ENCODE measurements at places on chromosomes 3 and 15.
A peak's percentile ranks its signal among the peaks of the same experiment; 100 is the strongest.

DNA sequence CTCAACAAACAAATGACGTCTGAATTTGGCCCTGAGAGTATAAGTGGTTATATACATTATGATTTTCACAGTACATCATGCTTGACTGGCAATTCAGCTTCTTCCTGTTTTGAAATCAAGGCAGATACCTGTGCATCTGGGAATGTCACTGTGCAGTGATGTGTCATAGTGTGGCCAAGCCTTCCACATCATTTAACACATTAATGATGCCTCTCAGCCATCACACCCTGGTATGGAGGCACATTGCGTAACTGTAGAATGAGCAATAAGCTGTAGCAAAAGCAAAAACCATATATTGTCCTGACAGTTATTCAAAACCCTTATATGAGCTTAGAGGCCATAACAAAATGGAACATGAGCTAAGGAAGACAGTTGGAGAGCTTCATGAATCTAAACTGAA lies 246.0 kb downstream of the EPHA3 start:
- DNase-seq, result no peak

DNA sequence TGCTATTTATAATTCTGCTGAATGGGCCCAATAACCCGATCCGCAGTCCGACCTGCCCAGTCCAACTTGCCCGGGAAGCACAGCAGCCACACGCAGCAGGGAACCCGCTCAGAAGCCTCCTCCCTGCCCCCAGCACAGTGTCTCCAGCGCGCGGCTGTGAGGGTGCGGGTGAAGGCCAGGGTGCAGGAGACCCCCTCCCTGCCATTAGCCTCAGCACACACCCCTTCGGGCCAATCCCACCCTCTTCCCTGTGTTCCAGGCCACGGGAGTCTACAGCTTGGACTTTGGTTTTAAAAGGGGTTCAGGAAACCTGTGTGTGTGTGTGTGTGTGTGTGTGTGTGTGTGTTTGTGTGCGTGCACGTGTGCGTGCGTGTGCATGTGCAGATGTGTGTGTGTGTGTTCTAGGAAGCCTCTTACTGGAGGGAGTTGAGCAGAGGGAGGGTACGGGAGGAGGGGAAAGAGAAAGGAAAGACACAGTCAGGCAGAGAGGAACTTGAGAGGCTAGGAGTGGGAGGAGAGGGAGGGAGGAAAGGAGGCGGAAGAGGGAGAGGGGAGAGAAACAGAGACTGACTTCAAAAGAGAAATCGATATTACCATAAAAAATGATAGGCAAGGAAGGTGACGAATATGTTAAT lies 34.2 kb downstream of the ATP2B2 start:
- DNase-seq, result no peak

DNA sequence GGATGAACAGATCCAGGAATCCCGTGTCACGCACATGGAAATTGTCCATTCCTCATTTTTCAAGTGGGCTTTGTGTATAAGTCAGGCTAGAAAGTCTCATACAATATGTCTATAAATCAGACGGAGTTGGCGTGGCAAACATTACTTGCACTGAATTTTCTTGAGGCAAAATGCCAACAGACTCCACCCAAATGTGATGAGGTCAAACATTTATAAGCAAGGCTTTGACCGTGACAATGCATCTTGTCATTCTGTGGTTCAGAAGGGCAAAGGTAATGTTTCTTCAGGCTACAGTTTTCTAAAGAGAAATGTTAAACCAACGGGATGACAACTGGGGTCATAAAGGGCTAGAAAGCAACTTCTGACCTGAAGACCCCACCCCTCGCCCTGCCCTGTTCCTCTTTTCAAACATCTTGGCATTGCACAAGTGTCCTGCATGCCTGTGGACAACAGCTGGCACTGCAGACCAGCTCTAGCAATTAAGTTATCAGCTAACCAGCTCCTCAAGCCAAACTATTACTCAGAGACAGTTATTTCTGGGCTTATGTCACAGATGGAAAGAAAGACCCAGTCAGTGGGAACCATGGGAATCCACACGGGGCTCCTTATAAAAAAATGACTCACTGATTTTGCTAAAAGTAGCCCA lies 36.5 kb upstream of the SPTBN5 start:
- peak; percentile 94 for DNase-seq

DNA sequence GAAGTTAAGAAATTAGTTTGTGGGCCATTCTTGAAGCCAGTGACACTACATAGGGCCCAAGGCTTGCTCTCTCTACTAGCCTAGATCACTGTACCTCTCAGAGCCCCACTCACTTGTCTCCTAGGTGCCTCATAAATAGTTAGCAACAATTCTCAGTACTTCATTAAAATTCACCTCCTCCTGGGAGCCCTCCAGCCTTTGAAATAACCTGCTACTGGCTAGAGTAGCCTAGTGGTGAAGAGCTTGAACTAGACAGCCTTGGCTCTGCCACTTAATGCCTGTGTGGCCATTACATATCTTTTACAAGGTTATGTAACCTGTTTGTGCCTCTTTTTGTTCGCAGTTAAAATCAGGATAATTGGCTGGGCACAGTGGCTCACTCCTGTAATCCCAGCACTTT lies 89.3 kb downstream of the UBE2E2 start:
- DNase-seq, result no peak

GRCh38 chr3:140292170-140292569 lies 357.2 kb downstream of the CLSTN2 start:
- no peak for DNase-seq

DNA sequence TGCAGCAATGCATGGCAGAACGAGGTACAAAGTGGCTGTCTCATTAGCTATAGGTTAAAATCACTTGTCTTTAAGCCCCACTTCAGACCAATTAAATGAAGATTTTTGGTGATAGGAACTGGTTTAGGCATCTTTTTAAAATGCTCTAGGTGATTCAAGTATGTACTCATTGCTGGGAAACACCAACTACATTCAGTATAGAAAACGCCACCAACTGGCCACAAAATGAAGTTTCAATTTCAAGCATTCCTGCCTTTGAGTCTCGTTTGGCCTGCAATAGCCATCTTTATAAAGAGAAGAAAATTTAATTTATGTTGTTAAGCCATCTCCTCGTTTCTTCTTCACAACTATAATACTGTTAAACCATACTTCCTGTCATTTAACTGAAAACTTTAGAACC lies 587.9 kb downstream of the GBE1 start:
- DNase-seq, result no peak

DNA sequence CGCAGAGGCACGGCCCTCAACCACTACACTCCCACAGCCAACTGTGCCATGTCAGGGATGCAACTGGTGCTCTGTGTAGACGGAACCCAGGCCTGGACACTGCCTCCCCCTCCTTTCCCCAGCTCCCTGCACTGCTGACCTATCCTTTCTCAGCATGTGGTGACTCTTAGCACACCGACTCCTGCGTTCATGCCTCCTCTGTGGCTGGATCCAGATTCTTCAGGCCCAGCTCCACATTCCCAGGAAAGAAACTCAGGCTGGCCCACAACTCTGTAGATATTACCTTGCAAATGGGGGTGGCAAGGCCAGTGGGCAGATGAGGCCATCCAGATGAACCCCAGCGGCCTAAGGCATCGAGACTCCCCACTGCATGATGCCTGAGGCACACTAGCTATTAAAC lies 272.7 kb downstream of the OCA2 start:
- no peak for DNase-seq

- DNase-seq, result no peak
Measured at GRCh38 chr3:63862804-63863149, 828 bp downstream of the THOC7 start.

DNA sequence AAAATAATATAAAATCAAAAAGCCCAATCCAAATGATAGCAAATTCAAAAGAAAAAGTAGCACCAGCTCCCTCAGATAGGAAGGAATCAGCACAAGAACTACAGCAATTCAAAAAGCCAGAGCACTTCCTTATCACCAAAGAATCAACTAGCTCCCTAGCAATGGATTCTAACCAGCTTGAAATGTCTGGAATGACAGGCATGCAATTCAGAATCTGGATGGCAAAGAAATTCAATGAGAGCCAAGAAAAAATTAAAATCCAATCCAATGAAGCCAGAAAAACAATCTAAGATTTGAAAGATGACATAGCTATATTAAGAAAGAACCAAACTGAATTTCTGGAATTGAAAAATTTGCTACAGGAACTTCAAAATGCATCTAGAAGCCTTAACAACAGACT lies 1334.4 kb upstream of the ALCAM start:
- no peak for DNase-seq

- no peak for DNase-seq
Measured at GRCh38 chr15:90082140-90082715, 20.0 kb downstream of the IDH2 start.

- DNase-seq, result no peak
Measured at GRCh38 chr3:149077628-149078027, 8.7 kb downstream of the HLTF start.

DNA sequence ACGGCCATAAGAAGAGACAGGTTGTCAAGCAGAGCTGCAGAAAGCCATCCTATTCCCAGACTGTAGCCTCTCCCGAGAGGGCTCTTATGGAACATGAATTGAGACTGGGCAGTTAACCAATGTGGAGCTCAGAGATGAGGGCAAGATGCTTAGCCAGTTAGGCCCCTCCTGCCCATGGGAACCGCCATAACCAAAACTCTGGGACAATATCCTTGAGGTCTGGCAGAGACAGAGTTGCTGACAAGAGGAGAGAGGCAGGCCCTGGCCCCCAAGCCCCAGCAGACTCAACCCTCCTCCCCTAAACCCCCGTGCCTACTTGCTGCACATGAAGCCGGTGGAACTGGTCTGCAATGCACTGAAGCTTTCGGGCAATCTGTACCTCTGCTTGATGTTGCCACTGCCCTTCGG lies 4.8 kb downstream of the BMF start:
- no peak for DNase-seq

- DNase-seq, result no peak
Measured at GRCh38 chr3:112884678-112885290, 38.1 kb upstream of the CD200R1L start.

GRCh38 chr15:77002954-77003912 lies 8.3 kb downstream of the PSTPIP1 start:
- DNase-seq, result no peak

DNA sequence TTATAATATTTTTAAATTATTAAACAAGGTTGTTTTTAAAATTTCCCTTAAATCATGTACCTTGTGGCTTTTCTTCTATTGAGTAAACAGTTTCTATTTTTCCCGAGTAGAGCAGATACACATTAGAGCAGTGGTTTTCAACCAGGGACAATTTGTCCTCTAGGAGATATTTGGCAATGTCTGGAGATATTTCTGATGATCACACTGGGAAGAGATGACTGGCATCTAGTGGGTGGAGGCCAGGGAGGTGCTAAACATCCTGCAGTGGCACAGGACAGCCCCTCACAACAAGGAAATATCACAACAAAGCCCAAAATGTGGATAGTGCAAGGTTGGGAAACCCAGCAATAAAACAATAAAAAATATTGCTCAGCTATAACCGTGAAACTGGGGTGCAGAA lies 113.0 kb upstream of the PTPRG start:
- DNase-seq, result no peak

DNA sequence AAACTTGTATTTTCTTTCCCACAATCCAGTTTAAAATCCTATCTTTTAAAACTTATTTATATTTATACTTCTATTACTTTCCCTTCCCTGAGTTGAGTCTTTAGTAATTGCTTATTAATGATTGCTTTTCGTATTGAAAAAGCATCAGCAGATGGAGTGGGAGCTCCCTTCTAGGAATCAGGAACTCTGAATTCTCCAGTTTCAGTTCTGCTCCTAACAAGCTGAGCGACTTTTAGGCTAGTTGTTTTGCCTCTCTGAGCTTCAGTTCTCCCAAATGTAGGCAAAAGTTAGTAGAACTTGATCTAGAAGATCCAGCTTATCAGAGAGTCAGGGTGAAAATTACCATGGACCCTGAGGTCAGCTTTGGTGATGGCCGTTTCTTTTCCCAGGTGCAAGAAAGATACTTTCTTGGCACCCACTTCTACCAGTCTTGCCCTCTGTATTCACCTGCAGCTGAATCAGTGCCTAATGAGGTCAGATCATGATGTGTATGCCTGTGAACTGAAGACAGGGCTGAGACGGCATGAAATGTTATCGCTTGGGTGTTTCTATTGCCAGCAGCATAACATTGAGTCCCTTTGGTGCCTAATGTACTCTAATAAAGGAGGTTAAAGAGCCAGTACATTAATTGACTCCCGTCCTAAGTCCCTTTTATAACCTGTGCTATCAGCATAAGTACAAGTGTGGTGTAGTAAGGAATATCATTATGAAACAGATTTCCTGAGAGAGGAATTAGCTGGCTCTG lies 194.5 kb upstream of the TBC1D5 start:
- no peak for DNase-seq

GRCh38 chr3:61814674-61815073 lies 253.3 kb downstream of the PTPRG start:
- DNase-seq, result no peak

DNA sequence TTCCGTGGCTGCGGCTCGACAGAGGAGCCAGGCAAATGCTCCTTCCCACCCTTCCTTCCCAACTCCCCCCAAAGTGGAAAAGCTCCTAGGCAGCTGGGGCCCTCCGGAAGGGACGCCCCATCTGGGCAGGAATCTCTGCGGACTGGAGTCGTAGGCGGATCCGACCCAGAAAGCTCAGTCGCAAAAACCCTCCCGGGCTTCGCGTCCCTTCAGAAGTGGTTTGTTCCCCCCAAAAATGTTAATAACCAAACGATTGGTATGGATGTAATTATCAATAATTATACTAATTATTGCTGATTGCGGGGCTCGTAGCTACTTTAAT lies 3.8 kb downstream of the RNU6-1 start:
- no peak for DNase-seq

DNA sequence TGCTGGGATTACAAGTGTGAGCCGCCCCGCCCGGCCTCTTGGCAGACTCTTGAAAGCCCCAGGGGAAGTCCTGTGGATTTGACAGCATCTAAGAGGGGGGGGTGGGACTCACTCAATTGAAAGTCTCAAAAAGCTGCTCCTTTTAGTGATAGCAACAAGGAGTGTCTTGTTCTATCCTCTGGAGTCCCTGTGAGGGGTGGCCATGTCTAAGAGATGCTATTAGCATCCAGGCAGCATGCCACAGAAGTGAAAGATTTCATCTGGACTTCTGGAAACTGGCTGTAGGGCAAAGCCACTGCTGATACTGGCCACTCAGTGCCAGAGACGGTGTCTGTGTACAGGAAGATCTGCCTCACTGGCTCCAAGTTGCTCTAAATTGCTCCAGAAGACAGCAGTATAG lies 74.0 kb downstream of the DHX36 start:
- DNase-seq, result no peak

DNA sequence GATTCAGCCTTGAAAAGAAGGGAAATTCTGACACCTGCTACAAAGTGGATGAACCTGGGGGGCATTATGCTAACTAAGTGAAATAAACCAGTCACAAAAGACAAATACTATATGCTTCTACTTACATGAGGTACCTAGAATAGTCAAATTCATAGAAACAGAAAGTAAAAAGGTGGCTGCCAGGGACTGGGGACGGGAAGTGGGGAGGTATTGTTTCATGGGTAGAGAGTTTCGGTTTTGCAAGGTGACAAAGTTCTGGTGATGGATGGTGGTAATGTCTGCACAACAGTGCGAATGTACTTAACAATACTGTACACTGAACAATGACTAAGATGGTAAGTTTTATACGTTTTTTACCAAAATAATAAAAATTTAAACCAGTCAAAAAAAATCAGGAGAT lies 4.8 kb downstream of the IDH2 start:
- DNase-seq, result no peak

GRCh38 chr15:89521605-89522004 lies 25.2 kb upstream of the RHCG start:
- no peak for DNase-seq
